ENCODE measurements at places on chromosomes 4 and X.

GRCh38 chr4:47538111-47538824 is 53.2 kb downstream of the ATP10D start:
- DNase-seq: peak; percentile 53

DNA sequence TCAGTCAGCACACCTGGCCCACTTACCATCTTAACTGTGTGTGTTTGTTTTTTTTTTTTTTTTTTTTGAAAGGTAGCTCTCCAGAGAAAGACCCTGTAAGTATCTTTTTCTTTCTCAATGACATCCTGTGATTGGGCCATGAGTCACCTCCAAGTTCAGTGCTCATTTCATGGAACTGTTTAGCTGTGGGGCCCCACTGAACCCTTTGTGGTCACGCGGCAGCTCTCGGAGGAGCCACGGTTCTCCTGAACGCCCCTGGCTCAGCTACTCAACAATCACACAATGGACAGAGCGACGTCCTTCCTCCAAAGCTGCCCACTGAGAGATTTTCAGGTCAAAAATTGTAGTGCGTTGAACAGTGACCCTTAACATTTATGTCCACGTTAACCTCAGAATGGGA is 14.2 kb upstream of the IL3RA start:
- no peak for DNase-seq

GRCh38 chr4:80471756-80472155 is 136.2 kb downstream of the CFAP299 start:
- peak; percentile 55 for DNase-seq

DNA sequence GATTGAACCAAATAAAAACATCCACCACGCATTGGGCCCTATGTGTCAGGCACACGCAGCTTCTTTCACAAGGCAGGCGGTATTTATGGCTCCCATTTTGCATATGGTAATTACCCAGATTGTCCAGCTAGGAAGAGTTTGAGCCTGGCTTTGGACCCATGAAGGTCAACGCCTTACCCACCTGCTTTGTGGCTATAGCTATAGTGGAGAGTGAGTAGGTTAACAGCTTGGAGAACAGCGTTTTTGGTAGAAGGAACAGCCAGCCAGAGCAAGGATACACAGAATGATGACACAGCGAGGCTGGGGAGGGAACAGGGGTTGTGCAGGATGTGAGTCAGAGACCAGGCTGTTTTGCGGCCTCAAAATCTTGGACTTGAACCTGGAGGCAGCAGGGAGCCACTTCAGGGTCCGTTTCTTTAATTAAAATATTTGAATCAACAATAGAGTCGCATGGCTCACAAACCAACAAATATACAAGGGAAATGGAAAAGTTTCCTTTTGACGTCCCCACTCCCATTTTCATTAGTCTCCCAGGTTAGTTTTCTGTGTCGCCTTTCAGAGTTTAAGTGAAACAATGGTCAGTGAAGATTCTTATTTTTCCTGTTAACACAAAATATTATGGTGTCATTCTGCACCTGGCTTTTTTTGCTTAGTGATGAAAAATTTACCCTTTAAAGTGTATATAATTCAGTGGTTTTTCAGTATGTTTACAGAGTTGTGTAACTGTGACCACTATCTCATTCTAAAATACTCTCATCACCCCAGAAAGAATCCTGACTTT is 118.2 kb upstream of the STX18 start:
- peak; percentile 64 for DNase-seq

- peak; percentile 81 for DNase-seq
These were observed 1.7 kb downstream of the NSD2 start for GRCh38 chr4:1872870-1873269.

DNA sequence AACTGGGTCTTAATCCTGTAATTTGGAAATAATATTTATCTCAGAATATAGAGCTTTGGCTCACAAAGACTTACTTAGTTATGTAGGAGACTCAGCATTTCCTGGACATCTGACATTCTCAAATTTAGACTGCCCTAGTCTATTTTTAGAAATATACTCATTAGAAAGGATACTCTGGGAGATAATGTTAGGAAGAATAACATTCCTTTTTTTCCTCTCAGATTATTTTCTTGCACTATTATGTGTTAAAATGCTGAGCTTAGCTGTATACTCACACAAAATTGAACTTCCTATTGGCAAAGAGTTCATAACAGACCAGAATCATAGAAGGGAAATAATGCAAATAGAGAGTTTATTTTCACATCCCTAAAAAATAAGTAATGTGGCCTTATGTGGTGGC is 1424.9 kb upstream of the PCDH7 start:
- DNase-seq: no peak

All from kidney tubule cell (primary cell).